ENCODE measurements at places on chromosomes 2 and 18. TPM values are rescaled to one million over a fixed set of nuclear protein-coding genes. Genes with fewer than 3 reads are reported as not detected.

The UGT1A8 gene
- total RNA-seq = 0.12 TPM

The GRHL1 gene
- 0.37 TPM for total RNA-seq

The APCDD1 gene
- total RNA-seq = not detected

The SGO2 gene
- total RNA-seq = 27.8 TPM

The PSMA8 gene
- total RNA-seq = not detected

The SERPINB12 gene
- total RNA-seq = not detected

The SLC4A5 gene
- 0.44 TPM for total RNA-seq

All from uterine smooth muscle cell (primary cell).